ENCODE measurements at places on chromosomes 2 and 18.

DNA sequence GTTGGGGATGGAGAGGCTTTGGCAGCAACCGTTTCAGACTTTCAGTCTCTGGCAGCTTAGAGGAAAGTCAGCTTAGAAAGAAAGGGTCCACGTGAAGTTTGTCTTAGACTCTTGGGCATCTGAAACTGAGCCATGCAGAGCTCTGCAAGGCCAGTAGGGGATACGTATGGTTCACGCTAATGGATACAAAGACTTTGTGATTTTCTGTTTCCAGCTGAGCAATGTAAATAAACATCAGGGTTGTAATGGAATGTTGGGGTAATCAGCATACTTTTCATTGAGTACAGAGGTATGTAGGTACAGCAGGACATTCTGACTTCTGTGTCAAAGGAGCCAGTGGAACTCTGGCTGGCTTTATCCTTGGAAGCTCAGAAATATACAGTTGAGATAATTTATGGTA lies 31.0 kb downstream of the RALB start:
- DNase-seq: no peak

GRCh38 chr2:187333804-187334203 lies 114.2 kb downstream of the CALCRL start:
- no peak for DNase-seq

DNA sequence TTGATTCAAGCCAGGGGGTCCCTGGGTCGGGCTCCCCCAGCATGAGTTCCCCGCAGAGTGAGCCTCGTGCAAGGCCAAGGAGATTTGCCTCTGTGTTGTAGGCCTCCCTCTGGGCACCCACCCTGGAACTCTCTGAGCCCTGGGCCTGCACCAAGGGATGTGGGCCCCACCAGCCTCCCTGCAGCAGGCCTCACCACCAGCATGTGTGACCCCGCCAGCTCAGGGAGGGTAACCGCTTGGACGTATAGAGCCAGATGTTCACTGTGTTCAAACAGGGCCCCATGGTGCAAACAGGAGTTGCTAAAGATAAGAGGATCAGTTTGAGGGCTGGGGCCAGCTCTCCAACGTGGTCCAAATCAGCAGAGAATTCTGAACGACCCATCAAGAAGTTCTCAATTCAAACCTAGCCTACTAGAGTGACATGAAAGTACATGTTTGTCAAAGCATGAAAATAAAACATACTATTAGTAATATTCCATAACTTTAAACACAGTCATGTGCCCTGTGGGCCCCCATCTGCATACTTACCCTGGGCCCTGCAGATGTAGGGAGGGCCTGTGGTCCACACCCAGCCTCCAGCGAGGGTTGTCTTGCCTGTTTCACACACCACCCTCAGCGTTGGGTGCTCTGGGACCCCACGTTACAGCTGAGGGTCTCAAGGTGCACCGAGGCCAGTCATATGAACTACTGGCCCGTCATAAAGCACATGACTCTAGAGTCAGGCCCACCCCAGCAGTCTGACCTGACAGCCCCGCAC lies 5.5 kb upstream of the TUBB6 start:
- no peak for DNase-seq

DNA sequence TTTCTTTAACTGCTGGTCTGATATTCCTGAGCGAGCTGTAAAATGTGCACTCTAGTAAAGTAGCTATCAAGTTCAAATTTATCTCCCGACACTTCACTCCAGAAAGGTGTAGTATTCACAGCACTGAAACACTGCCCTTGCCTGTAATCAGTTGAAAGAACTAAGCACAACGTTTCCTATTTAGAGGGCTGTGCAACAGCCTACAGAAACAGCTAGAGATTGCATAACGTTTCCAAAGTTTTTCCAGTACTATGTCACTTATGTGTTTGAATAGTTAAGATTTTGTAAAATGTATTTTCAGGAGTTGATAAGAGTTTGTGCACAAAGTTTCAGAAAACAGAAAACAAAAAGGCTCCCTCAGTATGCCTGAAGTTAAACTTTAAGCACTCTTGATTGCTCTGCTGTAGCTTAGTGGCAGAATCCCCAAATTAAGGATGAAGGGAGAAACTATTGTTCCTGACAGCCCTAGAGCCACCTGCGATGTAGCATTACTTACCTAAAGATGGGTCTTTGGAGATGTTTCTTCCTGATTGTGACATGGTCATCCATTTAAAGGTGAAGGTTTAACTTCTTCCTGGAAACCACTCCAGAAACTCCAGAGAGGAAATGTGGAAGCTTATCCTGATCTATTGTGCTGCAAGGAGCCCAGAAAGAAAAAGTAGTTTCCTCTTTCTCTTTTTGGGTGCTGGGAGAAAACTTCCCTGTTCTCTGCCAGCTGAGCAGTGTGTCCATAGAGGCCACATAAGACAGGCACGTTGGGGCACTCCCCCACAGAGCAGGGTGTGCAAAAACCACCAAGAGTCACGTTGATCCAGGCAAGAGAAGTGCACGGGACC lies 536 bp downstream of the PDE1A start:
- no peak for DNase-seq

- DNase-seq: no peak
Measured at GRCh38 chr18:49364821-49365220, 95.6 kb downstream of the DYM start.

DNA sequence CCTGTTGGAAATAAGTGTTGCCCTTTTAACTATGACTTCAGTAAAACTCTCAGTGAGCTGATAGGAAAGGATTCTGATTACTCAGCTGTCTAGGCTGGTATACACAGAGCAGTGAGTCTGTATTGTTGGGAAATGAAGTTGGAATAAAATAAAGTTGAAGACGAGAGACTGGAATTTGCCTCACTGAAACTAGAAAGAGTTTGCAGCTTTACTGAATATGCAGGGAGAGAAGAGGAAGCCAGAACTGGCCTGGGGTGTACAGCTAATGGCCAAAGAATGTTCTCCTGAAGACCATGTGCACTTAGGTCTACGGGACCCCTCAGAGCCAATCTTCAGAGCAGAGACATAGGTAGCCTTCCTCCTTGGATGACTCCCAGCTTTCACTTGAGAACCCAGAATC lies 26.5 kb downstream of the EIF4E2 start:
- DNase-seq: no peak

GRCh38 chr2:235045336-235045972 lies 93.6 kb downstream of the SH3BP4 start:
- DNase-seq: peak; percentile 90

GRCh38 chr2:95277246-95277906 lies 3.1 kb downstream of the PROM2 start:
- peak; percentile 6 for DNase-seq

DNA sequence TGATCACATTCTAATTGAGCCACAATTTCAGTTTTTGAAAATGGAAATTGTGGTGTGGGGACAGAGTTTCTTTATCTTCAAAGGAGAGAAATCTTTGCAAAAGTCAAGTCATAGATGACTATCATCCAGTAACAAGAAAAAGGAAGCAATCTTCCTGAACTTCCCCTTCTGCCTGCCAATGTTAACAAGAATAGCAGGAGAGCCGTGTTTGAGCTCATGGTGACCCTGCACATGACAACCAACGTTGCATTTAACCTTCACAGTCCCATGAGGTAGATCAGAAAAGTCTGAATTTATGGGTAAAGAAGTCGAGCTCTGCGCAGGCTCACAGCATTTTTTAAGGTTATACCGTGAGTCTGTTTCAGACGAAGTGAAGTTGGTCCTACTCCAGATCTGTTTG lies 454.9 kb downstream of the LPIN1 start:
- no peak for DNase-seq

- DNase-seq: no peak
Measured at GRCh38 chr2:152038441-152038958, 60.3 kb downstream of the CACNB4 start.

DNA sequence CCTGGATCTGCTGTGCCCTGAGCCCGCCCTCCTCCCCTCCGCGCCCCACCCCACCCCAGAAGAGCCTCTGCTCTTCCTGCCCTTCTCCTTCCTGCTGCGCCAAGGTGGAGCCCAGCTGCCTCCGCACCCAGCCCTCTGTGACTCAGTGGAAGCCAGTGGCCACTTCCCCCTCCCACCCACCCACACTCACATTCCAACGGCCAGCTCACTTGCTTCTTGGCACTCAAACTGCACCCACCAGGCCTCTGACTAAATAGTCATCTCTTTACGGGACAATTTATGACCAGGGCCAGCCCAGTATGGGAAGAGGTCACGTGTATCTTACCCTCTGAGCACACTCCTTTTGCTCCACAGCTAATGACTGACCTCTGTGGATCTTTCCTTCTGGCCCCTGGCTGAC lies 150.4 kb upstream of the SLC1A4 start:
- DNase-seq: no peak

GRCh38 chr2:69335311-69335710 lies 51.7 kb downstream of the GFPT1 start:
- no peak for DNase-seq

GRCh38 chr18:11307716-11308115 lies 158.3 kb upstream of the PIEZO2 start:
- no peak for DNase-seq

DNA sequence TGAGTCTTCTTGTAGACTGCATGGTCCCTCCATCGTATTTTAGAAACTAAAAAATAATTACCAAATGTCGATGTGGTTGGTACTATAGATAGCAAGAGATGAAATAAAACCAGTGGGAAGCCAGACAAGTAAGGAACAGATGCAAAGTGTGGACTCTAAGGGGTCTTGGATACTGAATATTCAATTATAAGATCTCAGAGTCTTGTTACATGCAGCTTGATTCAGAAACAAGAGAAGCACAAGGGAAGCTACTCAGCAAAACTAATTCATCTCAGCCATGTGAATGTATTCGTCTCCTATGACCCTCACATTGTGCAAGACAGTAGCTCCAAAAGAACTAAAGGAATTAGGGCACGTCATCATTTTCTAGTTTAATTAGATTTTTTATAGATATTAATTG lies 80.9 kb downstream of the CDH20 start:
- no peak for DNase-seq

DNA sequence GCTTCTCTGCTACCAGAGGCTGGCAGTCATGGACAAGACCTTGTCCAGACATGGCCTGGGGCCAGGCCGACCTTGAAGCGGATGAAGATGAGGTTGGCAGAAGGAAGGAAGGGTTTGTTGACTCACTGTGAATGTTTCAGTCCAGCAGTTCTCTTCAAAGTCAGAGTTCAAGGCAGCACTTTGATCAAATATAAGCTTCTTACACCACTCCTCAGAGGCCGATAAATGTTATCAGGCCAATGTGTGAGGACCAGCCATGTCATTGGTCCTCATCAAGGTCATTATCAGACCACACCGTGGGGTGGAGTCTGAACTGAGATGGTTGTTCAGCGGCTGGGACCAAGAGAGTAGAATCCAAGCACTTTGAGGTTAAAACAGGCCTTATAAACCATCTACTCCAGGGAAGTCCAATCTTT lies 35.5 kb downstream of the QPCT start:
- peak; percentile 31 for DNase-seq

DNA sequence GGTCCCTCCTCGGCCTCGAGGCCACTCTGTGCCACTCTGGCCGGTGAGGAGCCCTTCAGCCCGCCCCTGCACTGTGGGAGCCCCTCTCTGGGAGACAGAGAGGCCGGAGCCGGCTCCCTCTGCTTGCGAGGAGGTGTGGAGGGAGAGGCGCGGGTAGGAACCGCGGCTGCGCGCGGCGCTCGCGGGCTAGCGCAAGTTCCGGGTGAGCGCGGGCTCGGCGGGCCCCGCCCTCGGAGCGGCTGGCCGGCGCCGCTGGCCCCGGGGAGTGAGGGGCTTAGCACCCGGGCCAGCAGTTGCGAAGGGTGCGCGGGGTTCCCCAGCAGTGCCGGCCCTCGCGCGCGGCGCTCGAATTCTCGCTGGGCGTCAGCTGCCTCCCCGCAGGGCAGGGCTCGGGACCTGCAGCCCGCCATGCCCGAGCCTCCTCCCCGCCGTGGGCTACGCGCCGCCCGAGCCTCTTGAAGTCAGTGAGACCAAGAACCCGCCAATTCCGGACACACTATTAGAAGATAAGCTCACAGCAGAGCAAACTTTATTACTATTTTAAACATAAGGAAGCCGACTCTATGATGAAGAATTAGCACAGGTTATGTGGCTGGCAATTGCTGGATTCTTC lies 825.8 kb upstream of the FANCL start:
- no peak for DNase-seq

GRCh38 chr2:164766216-164766953 lies 75.2 kb downstream of the COBLL1 start:
- DNase-seq: no peak

DNA sequence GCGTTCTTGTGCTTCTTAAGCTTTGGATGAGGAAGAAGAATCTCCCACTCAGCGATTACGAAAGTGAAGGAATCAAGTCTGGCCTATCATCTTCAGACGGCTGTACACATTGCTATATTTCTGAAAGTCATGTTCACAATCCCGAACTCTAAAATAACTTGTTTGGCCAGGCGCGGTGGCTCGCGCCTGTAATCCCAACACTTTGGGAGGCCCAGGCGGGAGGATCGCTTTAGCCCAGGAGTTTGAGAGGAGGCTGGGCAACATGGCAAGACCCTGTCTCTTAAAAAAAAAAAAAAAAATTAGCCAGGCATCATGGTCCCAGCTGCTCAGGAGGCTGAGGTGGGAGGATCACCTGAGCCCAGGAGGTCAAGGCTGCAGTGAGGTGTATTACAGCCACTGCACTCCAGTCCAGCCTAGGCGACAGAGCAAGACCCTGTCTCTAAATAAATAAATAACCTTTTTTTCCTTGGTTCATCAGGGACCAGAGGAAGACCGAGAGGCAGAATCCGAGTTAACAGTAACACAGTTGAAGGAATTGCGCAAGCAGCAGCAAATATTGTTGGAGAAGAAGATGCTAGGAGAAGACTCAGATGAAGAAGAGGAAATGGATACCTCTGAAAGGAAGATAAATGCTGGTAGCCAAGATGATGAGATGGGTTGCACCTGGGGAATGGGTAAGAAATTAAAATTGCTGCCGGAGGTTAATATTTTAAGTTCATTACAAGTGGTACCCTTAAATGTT lies 1.1 kb downstream of the SLC4A1AP start:
- no peak for DNase-seq

DNA sequence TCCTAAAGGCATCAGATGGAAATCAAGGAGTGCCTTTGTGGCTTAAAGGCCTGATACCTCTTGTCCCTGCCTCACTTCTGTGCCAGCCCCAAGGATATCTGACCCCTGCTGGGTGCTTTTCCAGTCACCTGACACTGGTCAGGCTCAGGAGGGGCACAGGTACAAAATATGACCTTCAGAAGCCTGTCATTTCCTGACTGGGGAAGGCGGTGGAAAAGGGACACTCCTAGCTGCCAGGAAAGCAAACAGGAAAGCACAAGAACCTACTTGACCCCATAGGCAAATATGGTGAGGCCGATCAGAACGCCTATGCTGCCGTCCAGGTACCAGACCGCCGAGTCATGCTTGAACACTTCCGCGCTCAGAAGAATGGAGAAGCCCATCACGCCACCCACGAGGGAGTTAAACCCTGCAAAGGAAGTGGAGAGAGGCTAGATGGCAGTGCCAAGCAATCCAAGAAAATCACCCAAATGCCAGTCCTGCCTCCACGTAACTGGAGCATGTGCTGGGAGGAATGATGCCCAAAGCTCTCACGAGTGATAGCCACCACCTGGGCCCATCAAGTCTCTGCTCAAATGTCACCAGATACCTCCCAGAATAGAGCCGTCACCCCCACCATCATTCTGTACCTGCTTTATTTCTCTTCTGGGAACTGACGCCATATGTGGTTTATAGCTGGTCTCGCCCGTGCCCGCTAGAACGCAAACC lies 204.0 kb downstream of the MGAT5 start:
- DNase-seq: no peak

- no peak for DNase-seq
Measured at GRCh38 chr2:163132850-163133249, 294.3 kb upstream of the KCNH7 start.
